ENCODE measurements at places on chromosomes 3 and 15.

DNA sequence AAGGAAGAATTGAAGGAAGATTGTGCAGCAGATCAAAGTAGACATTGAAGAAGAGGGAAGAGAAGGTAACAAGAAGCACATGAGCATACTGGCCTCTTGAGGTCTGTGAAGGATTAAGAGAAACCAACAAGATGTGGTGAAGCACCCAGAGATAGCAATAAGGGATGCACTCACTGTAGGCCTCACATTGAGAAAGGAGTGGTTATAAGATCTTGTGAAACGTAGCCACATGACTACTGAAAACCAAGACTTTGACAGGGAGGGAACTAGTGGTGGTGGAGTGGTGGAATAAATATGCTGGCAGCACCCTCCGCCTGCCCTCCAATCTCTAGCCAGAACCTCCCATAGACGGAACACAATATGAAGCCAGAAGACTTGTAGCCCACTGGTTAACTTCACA is 651.2 kb downstream of the DIPK2A start:
- no peak for DNase-seq

GRCh38 chr15:74233851-74234597 is 2.1 kb upstream of the CCDC33 start:
- DNase-seq, result no peak

- no peak for DNase-seq
Measured at GRCh38 chr15:44729408-44730127, 6.8 kb upstream of the TRIM69 start.

DNA sequence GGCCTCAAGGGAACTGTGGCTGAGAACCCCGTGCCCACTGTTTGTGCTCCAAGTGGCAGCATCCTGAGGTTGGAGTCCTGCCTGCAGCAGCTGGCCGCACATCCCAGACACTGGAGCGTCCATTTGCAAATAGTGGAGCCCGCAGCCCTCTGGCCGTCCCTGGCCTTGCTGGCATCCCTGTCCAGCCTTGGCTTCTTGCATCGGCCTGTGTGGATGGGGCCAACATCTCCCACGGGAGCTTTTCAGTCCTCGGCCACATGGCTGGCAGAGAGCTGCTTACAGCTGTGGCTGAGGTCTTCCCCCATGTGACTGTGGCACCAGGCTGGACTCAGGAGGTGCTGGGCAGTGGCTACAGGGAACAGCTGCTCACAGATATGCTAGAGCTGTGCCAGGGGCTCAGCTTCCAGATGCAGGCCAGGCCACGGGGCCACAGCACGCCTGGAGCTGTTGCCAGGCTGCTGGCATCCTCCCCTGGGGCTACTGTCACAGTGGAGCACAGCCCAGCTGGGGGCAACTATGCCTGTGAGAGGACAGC is 71.2 kb downstream of the FAM43A start:
- no peak for DNase-seq

DNA sequence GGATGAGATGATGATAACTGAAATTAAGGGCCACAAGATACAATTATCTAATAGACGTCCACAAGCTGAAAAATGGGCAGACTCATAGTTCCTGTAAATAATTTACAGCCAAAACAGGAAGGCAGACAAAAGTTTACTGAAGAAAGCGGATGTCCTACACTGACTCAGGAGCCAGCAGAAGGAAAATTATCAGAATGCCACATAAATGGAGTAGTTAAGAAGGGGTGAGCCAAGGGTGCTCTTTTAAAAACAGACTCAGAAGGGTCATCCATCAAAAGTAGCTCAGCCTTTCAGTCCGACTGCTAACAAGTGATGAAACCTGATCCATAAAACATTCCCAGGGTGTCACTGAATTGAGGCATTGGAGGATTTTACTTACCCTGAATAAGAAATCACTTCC is 39.8 kb downstream of the TUSC7 start:
- no peak for DNase-seq

GRCh38 chr3:176375519-176375918 is 821.8 kb downstream of the TBL1XR1 start:
- no peak for DNase-seq

GRCh38 chr15:88256279-88257230 is at the start of gene NTRK3:
NTRK3 (minus strand) TSS chr15:88256739; CDS start chr15:88256153, 586 bp downstream.
- DNase-seq, result no peak

DNA sequence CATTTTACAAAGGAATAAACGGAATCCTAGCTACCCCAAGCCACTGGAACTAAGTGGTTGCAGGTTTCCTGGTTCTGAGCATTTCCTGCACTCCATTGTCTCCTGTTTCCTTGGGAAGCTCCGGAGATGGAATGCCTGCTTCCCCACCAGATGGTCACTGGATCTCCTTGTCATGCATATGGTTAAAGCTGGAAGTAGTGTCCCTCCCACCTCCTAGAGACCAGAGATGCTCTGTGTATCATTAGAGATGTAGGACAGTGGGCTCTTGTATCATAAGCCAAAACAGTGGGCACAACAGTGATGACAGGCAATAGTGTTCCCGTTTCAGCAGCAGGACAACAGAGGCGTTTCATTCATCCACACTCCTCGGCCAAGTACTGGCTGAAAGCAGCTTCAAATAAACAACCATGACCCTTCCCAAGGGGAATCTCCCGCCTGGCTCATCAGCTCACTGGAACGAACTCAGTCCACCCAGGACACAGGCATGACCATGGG is 136.2 kb upstream of the EIF1B start:
- no peak for DNase-seq

GRCh38 chr15:45919806-45920205 is 285.0 kb downstream of the SQOR start:
- DNase-seq, result peak; percentile 77

DNA sequence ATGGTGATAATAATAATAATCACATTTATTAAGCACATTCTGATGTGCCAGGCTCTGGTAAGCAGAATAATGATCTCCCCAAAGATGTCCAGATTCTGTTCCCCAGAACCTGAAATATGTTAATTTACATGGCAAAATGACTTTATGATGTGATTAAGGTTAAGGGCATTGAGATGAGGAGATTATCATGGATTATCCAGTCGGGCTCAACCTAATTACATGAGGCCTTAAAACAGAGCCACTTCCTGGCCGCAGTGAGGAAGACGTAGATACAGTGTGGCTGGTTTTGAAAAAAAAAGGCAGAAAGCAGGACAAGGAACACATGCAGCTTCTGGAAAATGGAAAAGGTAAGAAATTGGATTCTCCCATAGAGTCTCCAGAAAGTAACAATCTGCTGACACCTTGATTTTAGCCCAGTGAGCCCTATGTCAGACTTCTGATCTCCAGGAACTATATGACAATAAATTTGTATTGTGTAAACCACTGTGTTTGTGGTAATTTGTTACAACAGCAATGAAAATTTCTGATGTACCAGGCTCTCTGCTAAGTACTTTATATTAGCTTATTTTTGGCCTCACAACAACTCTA is 126.7 kb downstream of the ALCAM start:
- DNase-seq, result no peak

DNA sequence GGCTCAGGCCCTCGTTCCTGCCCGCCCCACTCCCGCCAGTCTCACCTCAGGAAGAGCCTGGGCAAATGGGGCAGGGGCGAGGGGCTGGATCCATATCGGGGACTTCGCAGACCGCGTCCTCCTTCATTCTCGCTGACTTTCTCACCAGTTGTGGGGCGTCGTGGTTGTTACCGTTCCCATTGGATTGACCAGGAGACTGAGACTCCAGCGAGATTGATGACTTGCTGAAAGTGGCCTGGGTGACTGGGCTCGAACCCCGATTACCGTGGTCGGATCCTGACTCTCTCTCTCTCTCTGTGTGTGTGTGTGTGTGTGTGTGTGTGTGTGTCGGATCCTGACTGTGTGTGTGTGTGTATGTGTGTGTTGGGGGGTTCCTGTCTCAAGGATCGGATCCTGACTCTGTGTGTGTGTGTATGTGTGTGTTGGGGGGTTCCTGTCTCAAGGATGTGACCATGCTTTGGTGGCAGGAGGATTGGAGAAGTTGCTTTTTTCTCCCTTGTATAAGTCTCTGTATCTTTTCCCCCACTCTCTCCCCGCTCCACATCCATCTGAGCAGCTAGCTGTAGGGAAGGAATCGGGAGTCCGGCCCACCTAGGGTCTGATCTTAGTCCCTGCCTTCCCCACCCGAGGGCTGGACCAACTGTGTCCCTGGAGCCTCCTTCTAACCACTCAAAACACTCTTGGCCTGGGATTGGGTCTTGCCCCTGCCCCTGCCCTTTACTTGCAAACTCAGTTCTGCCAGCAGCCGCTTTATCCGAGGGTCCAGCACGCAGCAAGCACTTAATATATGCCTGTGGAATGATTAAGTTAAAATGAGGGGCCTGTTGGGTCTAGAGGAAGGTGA is 603 bp downstream of the PLEKHO2 start:
- DNase-seq, result no peak

Data from retinal pigment epithelial cell (primary cell).